Activated T-helper 1 cell treated with anti-CD3 and anti-CD28 coated beads, Interleukin-12 subunit alpha, Interleukin-12 subunit beta, Interleukin-2, Interleukin-4 antibody, amounts not matched to agents 30 ng/mL and 10 ng/mL and 1 ng/mL, durations not matched to agents 14 hours and 24 hours and 36 hours (primary cell): ENCODE measurements at places on chromosomes 4 and X.

GRCh38 chr4:107147873-107148272 lies 111.8 kb upstream of the DKK2 start:
- DNase-seq: no peak

- DNase-seq: no peak
Measured at GRCh38 chr4:168584321-168584771, 87.5 kb downstream of the PALLD start.

- DNase-seq: no peak
Measured at GRCh38 chr4:189823591-189823990, 117.1 kb upstream of the FRG1 start.

- no peak for DNase-seq
Measured at GRCh38 chr4:120399826-120400225, 333.2 kb upstream of the MAD2L1 start.

DNA sequence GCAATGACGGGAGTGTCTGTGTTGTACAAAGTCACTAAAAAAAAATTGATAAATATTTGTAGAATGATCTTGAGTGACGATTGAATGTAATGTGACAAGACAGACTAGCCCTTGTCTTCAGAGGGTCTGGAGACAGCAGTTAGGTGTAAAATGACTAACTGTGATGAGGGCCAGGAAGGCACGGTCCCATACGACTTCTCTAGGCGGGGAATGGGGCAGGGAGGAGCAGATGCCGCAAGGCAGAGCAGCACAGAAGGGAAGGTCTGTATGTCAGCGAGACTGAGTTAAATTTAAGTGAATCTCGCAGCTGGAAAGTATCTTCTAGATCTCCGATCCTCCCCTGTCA lies 405 bp downstream of the CENPE start:
- DNase-seq: no peak

- no peak for DNase-seq
Measured at GRCh38 chrX:37302569-37302968, 46.6 kb upstream of the PRRG1 start.

GRCh38 chr4:119870856-119871255 lies 195.8 kb downstream of the MAD2L1 start:
- no peak for DNase-seq

DNA sequence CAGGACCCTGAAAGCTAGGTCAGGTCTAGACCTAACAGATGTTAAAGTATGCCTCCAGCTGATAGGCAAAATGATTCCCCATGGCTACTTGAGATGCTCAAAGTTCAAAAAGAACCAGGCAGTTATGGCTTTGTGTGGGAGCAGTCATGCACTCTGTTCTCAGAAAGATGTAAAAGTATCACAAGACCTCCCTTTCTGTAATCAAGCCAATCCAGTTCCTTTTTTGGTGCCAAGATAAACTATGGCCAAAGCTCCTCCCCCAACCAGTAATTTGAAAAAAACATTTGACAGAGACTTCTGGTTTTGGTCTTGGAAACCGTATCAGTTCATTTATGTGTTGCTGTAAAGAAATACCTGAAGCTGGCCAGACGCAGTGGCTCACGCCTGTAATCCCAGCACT lies 340.9 kb downstream of the CHIC1 start:
- DNase-seq: no peak

GRCh38 chr4:185369731-185370130 lies 26.0 kb downstream of the LRP2BP start:
- DNase-seq: no peak

DNA sequence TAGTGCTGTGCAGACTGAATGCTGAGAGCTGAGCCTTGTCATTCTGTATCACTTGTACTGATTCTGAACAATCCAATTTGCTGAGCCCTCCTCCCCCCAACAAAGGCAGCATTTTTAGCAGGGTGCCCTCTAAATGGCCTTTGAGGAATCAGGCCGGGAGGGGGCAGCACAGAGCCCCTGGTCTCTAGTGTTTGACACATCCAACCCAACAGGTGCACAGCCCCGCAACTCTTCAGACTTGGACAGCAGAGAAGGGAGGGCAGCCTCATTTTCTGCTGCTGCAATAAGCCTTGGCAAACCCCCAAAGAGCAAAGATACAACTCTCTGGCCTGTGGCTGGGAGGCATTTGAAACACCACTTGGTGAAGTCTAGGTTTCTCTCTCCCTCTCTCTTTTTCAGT lies 3.4 kb downstream of the ATP1B4 start:
- DNase-seq: peak; percentile 14

GRCh38 chr4:212438-213188 lies 88.3 kb downstream of the ZNF718 start:
- DNase-seq: no peak

- DNase-seq: no peak
Measured at GRCh38 chrX:120264341-120264740, 13.7 kb downstream of the ZBTB33 start.

GRCh38 chrX:9465380-9466123 lies 694 bp downstream of the TBL1X start:
- DNase-seq: peak; percentile 12
